Muscle of arm (tissue), 14 donors: ENCODE measurements at places on chromosomes 7 and 10.

- DNase-seq: no peak
These were observed 8.9 kb downstream of the CHAT start for GRCh38 chr10:49622426-49623425.

GRCh38 chr7:152315845-152316244, 120.0 kb downstream of the KMT2C start:
- DNase-seq: no peak

DNA sequence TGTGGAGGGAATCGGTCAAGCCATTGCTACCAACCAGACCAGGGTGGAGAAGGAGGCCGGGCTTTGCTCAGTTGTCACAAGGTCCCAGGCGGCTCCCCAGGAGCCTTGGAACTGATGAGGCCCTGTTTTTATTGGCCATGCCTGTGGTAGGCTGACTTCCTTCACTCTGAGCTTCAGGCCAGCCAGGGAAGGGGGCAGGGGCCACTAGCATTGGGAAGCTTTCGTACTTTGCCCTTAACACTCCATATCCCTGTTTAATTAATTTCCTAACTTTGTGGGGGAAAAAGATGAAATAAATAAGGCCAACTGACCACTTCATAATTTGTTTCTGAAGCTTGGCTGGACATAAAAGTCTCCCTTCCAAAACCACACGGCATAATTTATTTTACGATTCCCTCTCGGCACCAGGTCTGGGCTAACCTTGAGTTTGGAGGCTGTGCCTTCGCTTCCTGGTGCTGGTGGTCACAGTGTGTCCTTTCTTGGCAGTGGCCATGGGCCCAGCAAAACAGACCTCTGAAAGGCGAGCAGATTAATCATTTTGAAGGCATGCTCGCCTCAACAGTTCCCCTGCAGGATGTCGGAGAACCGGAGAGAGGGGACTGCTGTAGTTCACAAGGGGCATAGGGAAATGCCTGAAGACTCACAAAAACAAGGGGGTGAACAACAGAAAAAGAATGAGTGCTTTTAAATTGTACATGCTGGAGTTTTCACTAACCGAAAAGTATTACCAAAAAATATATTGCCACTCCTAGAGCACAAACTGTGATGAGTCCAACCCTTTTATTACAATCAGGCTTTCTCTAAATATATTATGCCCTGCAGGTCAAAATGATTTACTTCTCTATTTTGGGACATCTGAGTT, 966.0 kb downstream of the LRMDA start:
- DNase-seq: no peak

GRCh38 chr10:59381687-59382086, 19.3 kb upstream of the FAM13C start:
- DNase-seq: no peak

DNA sequence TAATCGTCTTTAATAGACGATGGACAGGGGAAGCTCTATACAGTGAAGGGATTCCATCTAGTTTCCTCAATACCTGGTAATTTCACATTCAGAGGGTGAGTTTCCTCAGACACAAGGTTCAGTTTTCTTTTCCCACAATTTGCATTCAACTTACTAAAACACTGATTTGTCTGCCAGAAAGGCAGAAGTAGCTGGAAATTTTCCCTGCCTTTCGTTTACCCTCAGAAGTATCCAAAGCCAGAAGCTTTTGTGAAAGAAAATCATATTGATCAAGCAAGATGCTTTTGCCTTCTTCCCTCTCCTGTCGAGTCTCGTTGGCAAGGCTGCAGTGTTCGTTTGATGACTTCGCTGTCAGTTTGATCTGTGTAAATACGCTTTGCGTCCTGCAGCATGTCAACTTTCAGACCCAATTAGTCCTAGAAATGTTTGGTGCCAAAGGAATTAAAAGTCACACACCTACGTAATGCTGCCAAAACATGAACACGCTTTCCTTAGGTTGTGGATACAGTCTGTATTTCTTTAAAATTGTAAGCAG, 631.9 kb upstream of the FOXK1 start:
- DNase-seq: no peak
